ENCODE measurements at places on chromosomes 13 and 19.

- no peak for DNase-seq
Measured at GRCh38 chr13:109400209-109400608, 386.2 kb downstream of the IRS2 start.

- DNase-seq = no peak
Measured at GRCh38 chr13:110479215-110479545, 82.3 kb downstream of the RAB20 start.

- no peak for DNase-seq
Measured at GRCh38 chr19:45527731-45528130, 20.5 kb downstream of the VASP start.

DNA sequence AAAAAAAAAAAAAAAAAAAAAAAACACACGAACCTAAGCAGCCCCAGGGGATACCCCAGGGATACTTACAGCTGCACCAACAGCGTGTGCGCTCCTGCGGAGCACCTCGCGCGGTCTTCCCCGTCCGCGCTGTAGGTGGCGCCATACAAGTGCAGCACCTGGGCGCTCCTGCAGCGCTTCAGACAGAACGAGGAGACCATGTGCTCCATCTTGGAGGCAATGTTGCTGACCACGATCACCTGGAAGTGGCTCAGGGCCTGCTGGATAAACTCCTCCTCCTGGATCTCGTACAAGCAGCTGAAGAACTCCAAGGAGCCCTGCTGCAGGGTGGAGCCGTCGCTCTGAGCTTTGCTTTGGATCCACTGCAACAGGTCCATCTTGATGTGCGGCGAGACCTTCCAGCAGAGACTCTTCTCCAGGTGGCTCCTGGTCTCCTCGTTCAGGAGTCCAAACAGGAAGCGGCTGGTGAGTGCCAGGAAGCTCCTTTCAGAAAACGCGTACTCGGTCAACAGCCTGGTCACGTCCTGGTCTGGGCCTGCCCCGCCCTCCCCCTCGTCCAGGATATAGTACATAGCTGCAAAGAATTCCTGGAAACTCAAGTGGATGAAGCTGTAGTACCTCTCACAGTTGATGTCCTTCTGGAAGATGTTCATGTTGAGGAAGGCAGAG, 14.5 kb downstream of the NLRP12 start:
- DNase-seq = no peak

DNA sequence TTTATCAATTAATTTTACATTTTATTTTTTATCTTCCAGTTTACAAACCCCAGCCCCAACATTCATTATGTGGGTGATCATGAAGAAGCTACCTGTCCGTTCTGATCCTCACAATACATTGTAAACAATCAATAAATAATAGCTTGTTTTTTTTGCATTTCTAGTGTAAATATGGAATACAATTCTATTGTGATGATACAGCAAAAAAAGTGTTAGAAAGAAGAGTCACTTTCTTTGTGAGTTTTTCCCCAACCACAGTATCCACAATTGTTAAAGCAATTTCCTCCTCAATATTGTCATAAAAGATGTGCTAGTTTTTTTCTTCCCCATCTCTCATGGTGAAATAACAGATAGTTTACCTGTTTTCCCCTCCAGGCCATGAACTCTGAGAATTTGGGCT, 30.3 kb upstream of the ZNF835 start:
- DNase-seq = no peak

DNA sequence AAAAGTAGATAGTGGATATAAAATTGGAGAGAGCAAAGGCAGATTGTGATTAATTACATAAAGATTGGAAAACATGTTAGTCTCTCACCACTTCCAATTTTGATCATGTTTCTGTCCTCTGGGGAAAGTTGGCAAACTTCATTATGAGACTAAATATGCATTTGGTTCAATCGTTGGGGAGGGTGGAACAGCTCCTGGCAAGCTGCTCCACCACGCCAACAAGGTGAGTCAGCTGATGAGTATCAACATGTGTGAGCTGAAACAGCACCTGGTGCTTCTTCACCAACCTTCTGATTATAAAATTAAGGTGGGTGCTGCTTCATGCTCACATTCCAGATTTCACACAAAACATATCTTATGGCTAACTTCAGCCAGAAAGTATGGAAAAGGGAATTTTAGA, 1784.6 kb downstream of the SLITRK5 start:
- no peak for DNase-seq

- DNase-seq = no peak
Measured at GRCh38 chr19:53172889-53173288, 14.0 kb upstream of the ZNF347 start.

DNA sequence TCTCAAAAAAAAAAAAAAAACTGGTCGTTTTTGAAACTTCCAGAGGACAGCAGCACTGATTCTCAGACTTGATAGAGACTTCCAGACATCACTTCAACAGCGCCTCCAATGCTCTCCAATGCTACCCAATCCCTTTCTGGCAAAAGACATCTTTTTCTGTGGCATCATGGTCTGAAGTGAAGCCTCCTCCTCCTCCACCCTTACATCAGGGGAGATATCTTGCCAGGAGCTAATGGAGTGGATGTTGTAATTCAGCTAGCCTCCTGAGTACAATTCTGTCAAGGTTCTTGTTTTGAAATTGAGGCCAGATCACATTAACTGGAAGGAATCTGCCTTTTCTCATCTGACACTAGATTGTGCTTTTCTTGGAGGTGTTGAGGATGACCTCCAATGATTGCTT, 24.2 kb downstream of the FXYD5 start:
- DNase-seq = no peak

Measured in stimulated activated CD4-positive, alpha-beta T cell treated with anti-CD3 and anti-CD28 coated beads, Interleukin-4, amount 100 ng/mL, for 4 hours (primary cell).